C1 segment of cervical spinal cord (tissue), 14 donors: ENCODE measurements at places on chromosomes 12 and 14.

DNA sequence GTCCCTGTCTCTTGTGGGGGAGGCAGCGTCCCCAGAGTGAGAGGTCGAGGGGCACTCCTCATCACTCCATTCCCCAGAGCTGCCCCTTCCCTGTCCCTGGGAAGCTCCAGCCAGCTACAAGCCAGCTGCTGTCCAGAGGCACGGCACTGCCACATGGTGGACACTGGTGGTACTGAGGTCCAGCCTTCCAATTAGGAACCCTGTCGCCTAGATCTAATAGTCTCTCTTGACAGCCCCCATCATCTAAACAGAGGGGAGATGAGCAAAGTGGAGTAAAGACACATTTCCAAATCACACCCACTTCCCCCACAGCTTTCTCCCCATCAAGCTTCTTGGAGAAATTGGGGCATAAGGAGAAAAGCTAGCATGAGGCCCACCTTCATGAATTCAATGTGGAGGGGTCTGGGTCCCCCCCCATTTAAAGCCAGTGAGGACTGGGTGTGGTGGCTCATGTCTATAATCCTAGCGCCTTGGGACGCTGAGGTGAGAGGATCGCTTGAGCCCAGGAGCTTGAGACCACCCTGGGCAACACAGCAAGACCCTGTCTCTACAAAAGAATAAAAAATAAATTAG lies 2.1 kb upstream of the INHBE start:
- DNase-seq: peak; percentile 70

- no peak for DNase-seq
Observed at GRCh38 chr14:49019467-49020115, 566.6 kb downstream of the RPS29 start.

DNA sequence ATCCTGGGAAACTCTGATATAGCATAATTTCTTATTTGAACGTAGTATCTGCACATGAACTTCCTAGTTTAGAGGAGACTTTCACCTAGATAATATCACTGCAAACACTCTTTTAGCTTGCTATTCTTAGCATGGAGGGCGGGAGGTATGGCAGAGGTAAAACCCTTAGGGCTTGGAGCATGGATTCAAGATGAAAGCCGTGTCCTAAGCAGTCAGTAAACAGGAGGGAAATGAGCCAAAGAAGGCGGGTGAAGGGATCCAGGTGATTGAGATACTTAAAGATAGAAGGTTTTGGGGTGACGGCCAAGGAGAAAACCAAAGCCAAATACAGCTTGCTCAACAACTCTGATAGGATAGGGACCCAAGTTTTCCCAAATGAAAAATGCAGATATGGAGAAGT lies 107.1 kb upstream of the BCAT1 start:
- no peak for DNase-seq

- DNase-seq: no peak
Observed at GRCh38 chr14:49945448-49946319, 52.8 kb downstream of the ARF6 start.

GRCh38 chr14:68112442-68112841 lies 292.9 kb downstream of the RAD51B start:
- no peak for DNase-seq

- no peak for DNase-seq
Observed at GRCh38 chr12:69330475-69331473, 17.4 kb upstream of the LYZ start.

DNA sequence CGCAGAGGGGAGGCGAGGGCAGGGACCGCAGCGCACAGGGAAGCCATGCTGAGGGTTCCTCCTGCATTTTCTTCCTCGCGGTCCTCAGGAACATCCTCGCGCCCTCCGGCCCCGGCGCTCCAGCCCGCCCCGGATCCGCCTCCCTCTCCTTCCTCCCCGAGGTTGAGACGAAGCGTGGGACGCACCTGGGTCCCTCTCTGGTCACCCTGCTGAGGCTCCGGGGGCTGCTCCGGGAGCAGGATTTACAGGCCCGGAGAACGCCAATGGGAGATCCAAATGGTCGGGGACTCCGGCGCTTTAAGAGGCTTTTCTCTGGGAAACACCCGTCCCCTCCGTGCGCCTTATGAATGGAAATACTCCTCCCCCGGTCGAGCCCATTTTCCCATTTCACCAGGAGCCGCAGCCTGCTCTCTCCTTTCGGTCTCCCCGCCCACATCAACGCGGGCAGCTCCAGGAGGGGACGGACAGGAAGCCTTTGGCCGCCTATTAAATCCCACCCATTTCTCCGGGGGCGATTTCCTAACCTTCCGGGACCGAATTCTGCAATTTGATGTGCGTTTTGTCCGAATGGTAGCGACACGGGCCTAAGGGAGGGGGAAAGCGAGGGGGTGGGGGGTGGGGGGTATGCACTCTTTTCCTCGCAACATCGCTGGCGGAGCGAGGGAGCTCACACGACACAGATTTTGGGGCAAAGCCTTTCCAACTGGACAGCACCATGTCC lies at the start of gene UNC79:
UNC79 (plus strand) TSS at position 625 of the 721 bp plus-strand sequence; CDS start at position 716, 91 bp downstream.
- DNase-seq: peak; percentile 43

- no peak for DNase-seq
Observed at GRCh38 chr12:38120438-38120837, 196.1 kb upstream of the ALG10B start.

DNA sequence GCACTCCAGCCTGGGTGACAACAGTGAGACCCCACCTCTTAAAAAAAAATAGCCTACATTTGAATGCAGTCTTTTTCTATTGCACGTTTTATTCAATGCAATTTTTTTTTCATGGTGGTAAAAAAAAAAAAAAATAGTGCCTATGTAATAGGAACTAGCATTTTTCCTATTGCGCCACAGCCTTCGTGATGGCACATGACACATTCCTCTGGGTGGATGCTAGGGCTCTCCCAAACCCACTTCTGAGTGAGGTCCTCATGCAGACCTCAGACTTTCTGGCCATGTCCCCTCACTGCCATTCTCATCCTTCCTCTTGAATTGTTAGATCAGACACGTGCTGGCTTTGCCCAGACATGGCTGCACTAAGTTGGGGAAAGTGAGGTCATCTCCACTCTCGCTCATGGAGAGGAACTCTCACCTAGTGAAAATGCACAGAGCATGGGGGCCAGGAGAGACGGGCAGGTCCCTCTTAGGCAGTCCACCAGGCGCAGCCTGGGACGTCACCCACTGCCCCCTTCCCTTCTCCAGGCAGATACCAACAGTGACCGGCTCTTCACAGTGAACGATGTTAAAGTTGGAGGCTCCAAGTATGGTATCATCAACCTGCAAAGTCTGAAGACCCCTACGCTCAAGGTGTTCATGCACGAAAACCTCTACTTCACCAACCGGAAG lies 19.2 kb downstream of the DCAF4 start:
- DNase-seq: no peak

DNA sequence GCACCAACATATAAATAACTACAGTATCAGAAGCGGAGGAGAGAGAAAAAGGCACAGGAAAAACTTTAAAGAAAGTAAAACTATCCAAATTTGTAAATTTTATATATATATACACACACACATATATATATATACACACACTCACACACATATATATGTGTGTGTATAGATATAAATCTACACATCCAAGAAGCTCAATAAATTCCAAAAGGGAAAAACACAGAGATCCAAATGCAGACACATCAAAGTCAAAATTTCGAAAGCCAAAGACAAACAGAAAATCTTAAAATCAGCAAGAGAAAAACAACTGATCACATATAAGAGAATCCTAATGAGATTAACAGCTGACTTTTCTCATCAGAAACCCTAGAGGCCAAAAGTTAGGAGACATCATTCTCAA lies 37.3 kb downstream of the PARP11 start:
- DNase-seq: no peak

DNA sequence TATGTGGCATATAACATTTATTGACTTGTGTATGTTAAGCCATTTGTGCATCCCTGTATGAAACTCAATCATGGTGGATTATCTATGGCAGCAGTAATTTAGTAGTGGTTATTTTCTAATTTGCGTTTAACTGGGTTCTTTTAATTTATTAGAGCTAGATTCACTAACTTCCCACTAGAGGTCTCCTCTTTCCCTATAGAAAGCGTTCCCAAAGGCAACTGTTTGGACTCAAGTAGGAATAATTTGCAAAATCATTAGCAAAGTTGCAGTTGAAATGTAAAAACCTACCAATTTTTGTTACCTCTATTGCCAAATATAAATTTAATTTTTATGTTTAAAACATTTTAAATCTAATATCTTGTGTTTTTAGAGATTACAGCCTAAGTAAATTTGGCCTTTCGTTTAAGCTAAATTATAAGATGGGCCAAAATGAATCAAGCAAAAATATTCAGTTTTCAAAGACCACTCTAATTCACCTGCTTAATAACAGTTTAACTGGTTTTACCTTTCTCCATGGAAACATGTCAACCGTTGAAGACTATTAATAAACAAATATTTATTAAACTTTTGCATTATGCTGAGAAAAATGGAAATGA lies 6.0 kb downstream of the DMAC2L start:
- DNase-seq: no peak
